ENCODE measurements at places on chromosomes 12 and 14.

- DNase-seq, result no peak
Observed at GRCh38 chr12:91562476-91562875, 379.9 kb upstream of the DCN start.

DNA sequence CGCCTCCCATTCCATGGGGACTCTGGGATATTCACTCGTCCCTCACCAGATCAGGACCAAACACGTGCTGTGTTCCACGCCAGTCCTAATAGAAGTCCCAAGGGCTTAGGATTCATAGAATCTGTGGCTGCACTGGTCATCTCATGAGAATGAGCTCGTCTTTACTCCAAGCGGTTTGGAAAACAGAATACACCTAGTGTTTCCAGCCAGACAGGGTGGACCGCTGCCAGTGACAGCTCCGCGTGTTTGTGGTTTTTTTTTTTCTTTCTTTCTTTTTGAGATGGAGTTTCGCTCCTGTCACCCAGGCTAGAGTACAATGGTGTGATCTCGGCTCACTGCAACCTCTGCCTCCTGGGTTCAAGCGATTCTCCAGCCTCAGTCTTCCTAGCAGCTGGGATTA lies 75.1 kb downstream of the GLT1D1 start:
- DNase-seq, result no peak

- no peak for DNase-seq
Observed at GRCh38 chr12:12483438-12483837, 79.2 kb downstream of the DUSP16 start.

DNA sequence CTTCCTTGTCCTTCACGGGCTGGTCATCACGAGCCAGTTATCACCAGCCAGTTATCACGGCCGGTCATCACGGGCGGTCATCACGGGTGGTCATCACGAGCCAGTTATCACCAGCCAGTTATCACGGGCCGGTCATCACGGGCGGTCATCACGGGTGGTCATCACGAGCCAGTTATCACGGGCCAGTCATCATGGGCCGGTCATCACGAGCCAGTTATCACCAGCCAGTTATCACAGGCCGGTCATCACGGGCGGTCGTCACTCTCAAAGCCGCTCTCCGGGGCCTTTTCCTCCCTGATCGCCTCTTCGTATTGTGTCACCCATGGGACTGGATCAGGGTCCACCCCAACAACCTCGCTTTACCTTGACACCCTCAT lies 13.9 kb upstream of the FBRSL1 start:
- no peak for DNase-seq

- no peak for DNase-seq
Observed at GRCh38 chr14:96754845-96755184, 42.4 kb upstream of the VRK1 start.
